Activated B cell treated with CpG ODN at 0.5 μM for 24 hours (primary cell): ENCODE measurements at places on chromosomes 11 and 22. TPM values are rescaled to one million over a fixed set of nuclear protein-coding genes. Genes with fewer than 3 reads are reported as not detected.

DNA sequence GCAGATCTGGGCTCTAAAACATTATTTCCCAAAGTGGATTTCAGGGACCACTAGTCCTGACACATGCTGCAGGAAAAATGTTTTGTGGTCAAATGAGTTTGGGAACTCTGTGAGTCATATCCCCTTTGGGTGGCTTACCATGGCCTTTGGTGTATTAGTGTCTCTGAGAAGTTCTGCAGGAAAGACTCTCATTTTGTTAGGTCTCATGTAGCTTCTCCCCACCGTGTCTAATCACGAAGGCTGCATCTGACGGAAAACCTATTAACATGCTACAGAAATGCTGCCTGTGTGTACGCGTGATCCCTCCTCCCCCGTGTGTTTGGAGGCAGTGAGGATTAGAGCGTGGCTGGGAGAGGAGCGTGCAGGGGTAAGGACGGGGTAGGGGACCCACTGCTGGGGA lies 191.7 kb downstream of the ST3GAL4 start:
- no peak for DNase-seq

DNA sequence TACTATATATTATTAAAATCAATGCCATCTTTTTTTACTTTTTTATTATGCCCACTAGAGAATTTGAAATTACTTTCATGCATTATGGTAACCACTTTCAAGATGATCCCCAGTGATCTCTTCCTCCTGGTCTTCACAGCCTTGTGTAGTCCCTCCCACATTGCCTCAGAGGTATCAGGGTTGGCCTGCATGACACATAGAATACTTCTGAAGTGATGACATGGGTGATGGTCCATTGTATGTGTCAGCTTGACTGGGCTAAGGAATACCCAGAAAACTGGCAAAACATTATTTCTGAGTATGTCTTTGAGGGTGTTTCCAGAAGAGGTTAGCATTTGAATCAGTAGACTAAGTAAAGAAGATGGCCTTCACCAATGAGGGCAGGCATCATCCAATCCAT lies 14.2 kb upstream of the ISX start:
- DNase-seq, result no peak

GRCh38 chr11:9347100-9347499 lies 32.7 kb upstream of the TMEM41B start:
- no peak for DNase-seq

GRCh38 chr11:88175569-88176075 lies 379 bp upstream of the RAB38 start:
- no peak for DNase-seq

- DNase-seq, result no peak
Observed at GRCh38 chr11:33552756-33553155, 147.9 kb downstream of the C11orf91 start.

GRCh38 chr22:20957683-20958431 lies 9.2 kb upstream of the AIFM3 start:
- no peak for DNase-seq

DNA sequence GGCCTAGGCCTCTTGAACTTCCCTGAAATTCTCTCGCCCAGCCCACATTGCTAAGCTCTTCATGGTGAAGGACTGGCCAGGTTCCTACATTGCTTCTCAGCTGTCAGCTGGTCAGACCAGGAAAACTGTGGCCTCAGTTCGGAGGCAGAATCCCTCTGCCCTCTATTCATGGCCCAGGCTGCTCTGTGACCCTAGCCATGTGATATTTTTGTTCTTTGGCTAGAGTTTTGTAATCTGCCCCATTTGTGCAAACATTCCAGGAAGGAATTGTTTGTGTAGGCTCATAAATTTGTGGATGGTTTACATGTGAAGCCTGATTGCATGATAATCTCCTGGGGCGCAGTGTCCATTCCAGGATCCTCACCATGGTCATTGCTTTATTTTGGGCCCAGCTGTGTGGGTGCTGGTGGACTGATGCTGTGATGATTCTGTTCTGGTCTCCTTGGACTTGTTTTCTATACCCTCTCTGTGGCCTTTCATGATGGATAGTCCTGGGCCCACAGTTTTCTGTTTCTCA lies 149.1 kb upstream of the E2F8 start:
- DNase-seq, result no peak

- DNase-seq, result no peak
Observed at GRCh38 chr11:68469122-68469521, 8.6 kb downstream of the PPP6R3 start.

- DNase-seq, result peak; percentile 35
Observed at GRCh38 chr11:75667255-75667830, 1.5 kb downstream of the MAP6 start.

- DNase-seq, result no peak
Observed at GRCh38 chr11:123590296-123590912, 64.0 kb downstream of the SCN3B start.

TUBA8 gene
- 1.7 and 2.4 TPM in 2 replicates for total RNA-seq

FBLN1 gene
- total RNA-seq, result not detected in 2 replicates

MRGPRE gene
- not detected in 2 replicates for total RNA-seq

TMEM135 gene
- total RNA-seq, result 7.4 and 10.1 TPM in 2 replicates

GAS2 gene
- total RNA-seq, result 2.6 and 3.5 TPM in 2 replicates

ACTN3 gene
- total RNA-seq, result 0.10 TPM in 1 of 2 replicates, not detected in the other

DNAJC4 gene
- total RNA-seq, result 47.5 and 53.3 TPM in 2 replicates

INSC gene
- total RNA-seq, result not detected in 2 replicates

PELI3 gene
- 8.5 and 9.1 TPM in 2 replicates for total RNA-seq

HEPN1 gene
- not detected in 2 replicates for total RNA-seq
